ENCODE measurements at places on chromosomes 1 and 21.

DNA sequence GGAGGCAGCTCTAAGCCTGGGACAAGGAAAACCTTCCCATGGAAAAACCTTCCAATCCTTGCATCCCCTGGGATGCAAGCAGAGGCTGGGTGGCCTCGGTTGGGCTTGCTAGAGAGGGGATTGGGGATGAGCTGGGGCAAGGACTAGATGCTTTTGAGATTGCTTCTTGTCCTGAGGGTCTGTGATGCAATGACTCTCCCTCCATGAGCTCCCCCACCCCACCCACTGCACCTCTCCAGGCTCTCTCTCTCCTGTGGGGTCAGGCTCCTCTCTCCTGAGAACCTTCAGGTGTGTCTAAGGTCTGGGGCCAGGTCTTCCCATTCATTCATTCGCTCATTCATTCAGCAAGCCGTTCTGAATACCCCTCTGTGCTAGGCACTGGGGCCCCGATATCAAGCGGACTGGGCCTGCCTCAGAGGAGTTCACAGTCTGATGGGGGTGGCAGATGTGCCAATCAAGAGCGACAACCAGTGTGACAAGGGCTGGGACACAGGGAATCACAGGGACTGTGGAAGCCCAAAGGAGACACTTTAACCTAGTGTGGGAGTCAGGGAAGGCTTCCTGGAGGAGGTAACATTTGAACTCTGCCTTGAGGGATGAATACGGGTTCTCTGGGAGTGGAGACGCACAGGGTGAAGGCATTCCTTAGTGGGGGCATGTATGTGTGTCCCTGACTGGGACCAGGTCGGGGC is 6.5 kb downstream of the LDLRAD1 start:
- DNase-seq, result no peak

DNA sequence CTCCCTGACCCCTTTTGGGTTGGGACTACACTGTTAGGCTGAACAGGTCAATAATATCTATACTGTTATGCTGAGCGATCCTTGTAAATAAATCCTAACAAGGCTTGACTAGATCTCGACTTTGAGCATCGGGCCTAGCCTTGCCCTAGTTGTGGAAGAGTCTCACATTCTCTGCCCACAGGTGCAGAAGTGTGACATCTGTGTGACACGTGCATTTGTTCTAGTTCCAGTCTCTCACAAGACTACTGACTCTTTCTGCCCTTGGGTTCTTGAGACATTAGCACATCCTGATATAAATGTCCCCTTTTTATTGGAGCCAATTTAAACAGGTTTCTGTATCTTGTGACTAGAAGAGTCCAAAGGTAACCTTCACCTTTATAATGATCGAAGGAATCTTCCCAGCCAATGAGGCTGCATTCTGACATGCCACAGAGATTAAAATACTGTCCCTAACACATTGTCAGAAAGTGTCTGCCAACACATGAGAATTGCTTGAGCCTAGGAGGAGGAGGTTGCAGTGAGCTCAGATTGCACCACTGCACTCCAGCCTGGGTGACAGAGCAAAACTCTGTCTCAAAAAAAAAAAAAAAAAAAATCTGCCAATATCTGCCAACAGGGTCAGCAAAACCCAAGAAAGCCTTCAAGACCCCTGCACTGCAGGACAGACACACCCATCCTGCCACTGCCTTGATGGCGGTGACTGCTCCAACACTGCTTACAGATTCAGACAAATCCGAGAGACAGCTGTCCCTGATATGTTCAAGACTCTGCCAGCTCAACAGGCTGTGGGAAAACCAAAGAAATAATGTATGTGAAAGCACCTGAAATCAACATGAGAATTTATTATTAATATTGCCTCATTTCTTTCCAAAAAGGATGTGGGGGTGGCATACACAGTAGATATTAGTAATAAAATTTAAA is 56.5 kb upstream of the PSEN2 start:
- DNase-seq, result no peak

- DNase-seq, result no peak
These were observed 16.6 kb upstream of the LEMD1 start for GRCh38 chr1:205438213-205439158.

GRCh38 chr1:156229809-156230472 is 12.0 kb upstream of the BGLAP start:
- DNase-seq, result no peak

GRCh38 chr1:61255358-61255703 is 173.0 kb downstream of the NFIA start:
- no peak for DNase-seq

GRCh38 chr1:205925736-205926135 is 17.5 kb downstream of the SLC26A9 start:
- DNase-seq, result no peak

GRCh38 chr1:18637511-18637960 is 6.9 kb downstream of the PAX7 start:
- no peak for DNase-seq

- peak; percentile 24 for DNase-seq
These were observed at the start of gene CD164L2 for GRCh38 chr1:27383039-27383605. Gene CD164L2, minus strand, starts transcription at chr1:27383333. Its CDS starts 94 bp downstream, at chr1:27383239.

DNA sequence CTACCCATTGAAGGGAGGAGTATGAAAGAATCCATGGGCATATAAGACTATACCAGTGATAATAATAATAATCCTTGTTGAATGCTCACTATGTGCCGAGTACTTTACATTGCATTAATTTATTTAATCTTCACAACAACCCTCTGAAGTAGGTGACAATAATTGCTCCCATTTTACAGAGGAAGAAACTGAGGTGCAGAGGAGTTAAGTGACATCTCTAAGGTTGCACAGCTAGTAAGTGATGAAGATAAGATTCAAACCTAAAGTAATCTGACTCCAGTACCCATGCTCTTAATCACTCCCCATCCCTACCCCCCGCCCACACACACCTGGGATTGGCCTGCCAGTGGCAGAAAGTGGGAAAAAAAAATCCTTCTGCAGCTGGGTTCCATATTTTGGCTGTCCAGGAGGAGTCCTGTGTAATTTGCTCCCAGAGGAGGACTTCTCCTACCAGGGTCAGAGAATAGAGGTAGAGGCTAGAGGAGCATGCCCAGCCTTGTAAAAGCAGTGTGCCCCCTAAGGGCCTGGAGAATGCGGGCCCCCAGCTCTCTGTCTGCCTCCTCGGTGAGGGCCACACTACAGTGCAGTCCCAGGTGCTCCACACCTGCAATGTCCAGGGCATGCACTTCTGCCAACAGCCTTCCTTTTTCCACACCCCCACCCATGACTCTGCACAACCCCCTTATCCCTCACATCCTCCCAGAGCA is 57.8 kb downstream of the TMEM53 start:
- DNase-seq, result no peak

DNA sequence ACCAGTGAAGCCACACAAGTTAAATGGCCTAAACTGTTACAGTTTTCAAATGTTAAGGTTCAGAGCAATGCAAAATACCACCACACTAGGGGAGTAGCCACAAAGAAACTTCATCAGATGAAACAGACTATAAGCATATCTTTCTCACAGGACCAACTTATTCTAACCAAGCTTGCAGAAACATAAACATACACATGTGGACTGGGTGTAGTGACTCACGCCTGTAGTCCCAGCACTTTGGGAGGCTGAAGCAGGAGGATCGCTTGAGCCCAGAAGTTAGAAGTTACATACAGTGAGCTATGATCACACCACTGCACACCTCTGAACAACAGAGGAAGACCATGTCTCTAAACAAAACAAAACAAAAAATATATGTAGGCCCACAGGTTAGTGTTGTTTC is 17.3 kb downstream of the WDR47 start:
- DNase-seq, result no peak

DNA sequence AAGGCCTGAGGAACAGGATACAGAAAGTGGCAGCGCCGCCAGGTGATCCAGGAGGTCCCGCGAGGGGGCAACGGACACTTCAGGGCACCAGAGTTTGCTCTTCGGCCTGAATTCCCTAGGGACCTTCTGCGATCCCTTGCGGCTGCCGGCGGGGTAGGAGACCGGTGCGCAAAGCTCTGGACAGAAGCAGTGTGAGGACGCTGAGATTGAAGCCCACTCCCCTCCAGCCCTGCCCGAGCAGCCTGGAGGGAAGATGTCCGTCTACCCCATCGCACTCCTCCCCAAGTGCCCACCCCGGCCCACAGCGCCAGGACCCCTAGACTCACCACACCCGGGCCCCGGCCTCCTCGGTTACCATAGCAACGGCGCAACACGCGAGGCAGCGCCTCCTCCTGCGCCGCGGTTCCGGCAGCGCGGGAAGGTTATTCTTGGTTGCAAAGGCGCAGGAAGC is at the start of gene ANKRD45:
Gene ANKRD45 (minus strand): TSS at position 361 of the 451 bp plus-strand sequence. CDS start 10,433 bp downstream, outside the sequence.
- no peak for DNase-seq

DNA sequence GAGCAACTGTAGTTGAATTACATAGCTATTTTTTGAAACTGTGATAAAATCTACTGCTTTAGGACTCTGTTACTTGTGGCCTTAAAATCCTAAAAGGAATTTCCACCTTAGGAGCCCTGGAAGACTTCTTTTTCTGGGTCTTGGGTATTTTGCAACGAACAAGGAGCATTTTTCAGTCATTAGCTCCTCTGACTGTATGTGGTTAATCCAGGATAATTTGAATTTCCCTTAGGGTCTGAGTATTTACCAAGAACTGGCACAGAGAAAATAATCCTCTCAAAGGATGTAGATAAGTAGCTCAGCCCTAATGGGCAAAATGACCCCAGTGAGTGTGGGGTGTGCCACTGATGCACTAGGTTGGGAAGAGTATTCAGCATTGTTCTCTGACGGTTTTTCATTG is 170.4 kb downstream of the VAV3 start:
- DNase-seq, result no peak

GRCh38 chr1:247848346-247848745 is 6.7 kb upstream of the OR11L1 start:
- DNase-seq, result no peak

DNA sequence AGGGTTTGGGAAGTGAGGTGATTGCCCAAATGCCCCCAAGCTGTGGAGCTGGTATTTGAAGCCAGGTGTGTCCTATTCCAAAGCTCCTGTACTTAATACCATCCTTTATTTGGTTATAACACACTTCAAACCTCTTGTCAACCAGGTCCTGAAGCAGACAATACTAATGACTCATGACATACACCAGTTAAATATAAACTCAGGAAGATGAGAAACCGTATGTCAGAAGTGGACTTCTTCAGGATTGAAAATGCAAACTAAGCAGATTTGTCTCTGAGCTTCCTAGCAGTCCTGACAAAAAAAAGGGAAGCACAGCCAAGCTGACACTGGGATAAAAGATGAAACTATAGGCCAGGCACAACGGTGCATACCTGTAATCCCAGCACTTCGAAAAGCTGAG is 70.6 kb downstream of the ALPL start:
- no peak for DNase-seq

GRCh38 chr1:229264487-229264886 is 6.4 kb upstream of the RAB4A start:
- DNase-seq, result no peak

DNA sequence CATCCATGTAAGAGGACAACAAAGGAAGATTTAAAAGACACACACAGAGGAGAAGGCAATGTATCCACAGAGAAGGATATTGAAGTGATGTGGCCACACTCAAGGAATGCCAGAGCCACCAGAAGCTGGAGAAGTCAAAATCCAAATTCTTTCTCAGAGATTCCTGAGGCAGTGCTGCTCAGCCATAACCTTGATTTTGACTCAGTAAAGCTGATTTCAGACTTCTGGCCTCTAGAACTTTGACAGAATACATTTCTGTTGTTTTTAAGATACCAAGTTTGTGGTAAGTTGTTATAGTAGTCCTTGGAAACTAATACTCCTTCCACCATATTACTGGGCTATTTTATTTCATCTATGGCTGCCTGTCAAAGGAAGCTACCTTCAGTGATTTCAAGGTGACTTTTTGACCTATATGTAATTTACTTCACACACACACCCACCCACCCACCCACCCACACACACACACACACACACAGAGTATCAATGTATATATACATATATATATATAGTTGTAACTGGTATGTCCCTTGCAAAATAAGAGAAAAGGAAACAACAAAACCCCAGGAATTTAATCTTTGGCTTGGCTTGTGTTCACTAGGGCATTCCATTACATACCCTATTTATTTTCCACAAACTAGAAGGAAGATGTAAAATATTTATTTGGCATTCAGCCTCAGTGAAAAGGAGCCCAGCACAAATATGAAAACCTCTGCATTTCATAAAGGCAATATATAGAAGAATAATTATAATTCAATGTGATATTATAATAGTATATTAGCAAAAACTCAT is 142.1 kb upstream of the PTGFR start:
- DNase-seq, result no peak

- DNase-seq, result no peak
These were observed 335.2 kb downstream of the HHAT start for GRCh38 chr1:210663730-210664573.

DNA sequence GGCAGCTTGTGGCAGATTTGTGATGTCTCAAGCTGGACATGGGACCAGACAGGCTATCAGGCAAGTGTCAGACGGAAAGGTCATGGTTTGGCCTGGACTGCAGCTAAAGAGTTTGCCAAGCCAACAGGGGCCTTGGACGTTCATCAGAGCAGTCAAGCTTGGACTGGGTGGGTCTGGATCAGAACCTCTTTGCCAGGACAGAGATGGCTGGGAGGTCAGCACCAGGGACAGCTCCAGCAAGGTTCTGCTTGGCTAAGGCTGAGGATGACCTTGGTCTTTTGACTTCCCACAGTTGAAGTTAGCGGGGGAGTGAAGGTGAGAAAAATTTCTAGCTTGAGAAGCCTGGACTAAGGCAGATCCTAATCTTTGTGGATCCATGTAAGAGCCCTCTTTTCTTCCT is 68.1 kb downstream of the GRIK3 start:
- no peak for DNase-seq

GRCh38 chr1:178534137-178534868 is 21.4 kb downstream of the TEX35 start:
- no peak for DNase-seq

DNA sequence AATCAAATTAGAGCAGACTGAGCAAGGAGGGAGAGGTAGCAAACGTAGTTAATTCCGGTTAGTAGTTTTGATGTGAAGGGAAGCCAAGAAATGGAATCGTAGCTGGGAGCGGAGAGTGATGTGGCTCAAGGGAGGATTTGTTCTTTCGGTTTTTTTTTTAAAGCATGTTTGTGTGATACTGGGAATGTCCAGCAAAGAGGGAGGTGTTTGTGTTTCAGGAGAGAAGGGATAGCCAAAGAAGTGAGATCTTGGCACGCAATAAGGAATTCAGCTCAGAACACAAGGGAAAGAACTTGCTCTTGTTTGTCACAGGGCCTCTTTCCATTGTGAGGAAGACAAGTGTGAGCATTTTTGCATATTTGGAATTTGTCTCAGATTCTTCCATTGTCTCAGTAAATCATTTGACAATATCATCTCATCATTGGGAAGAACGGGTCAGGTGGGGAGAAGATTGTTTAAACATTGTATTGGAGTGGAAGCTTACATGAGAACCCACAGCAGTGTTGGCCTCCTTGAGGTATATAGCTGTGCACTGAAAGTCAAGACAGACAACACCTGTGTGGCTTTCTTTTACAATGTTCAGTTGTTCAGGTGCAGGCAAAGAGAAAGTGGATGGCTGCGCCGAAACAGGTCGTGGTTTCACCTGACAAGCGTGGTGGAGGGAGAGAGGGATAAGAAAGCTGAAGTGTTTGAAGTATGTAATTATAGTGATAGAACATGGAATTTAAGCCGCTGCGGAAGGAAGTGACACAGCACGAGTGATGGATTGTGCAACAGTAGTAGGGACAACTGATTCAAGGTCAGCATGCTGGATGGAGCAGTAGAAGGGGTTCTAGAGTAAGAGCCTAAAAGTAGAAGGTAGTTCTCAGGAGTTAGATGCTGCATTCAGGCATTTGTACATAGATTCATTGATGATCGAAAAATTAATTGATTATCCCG is 25.4 kb downstream of the FMN2 start:
- no peak for DNase-seq

- DNase-seq, result no peak
These were observed 38.2 kb downstream of the MRPL39 start for GRCh38 chr21:25569084-25569483.
